ENCODE measurements at places on chromosomes 7 and 10.
A peak's percentile ranks its signal among the peaks of the same experiment; 100 is the strongest.

- DNase-seq, result no peak
Measured at GRCh38 chr10:68046642-68047041, 28.4 kb downstream of the HERC4 start.

GRCh38 chr10:33256458-33256857 is 78.0 kb downstream of the NRP1 start:
- no peak for DNase-seq

GRCh38 chr7:21338728-21339164 is 89.1 kb upstream of the SP4 start:
- DNase-seq, result no peak

DNA sequence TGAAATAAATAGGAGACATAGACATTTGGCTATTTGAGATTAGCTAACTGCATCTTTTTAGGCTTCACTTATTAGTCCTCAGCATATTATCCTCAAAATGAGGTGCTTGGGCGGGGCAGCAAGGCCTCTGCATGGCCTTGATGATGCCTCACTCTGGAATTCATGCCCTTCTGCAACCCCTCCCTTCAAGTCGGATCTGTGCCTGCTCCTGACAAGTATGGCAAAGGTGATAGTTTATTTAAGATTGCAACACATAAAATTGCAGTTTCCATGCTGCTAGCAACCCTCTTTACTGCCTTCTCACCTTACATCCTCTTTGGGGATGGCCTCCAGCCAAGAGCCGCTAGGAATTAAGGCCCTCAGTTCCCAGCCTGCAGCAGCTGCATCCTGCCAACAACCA is 241.3 kb upstream of the ADARB2 start:
- DNase-seq, result no peak

GRCh38 chr10:113386005-113386404 is 166.8 kb upstream of the HABP2 start:
- no peak for DNase-seq

GRCh38 chr10:130230611-130231010 is 94.4 kb downstream of the GLRX3 start:
- DNase-seq, result no peak

DNA sequence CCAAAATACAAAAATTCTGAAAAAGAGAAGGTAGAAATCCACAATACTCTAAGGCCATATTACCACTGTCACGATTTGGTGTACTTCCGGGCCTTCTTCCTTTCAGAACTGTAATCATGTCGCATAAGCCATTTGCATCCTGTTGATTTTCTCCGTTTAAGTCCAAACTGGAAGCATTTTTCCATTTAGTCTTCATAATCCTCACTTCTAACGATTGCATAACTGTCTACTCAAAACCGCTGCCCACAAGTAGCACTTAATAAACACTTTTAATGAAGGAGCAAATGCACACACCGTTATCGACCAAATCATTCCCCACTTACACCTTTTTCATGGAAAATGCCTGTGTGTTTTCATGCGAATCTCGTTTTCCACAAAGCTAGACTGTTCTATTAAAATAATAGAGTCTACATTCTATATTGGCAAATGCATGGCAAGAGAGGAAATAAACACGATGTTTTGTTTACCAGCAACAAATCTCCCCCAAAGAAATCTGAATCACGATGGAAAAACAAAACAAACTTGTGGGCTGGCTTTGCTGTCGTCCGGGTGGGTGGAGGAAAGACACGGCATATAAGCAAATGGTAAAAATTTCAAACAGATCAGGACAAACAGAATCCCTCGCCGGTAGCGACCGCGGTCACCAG is 1.0 kb downstream of the ATE1 start:
- no peak for DNase-seq

GRCh38 chr7:101538596-101539459 is 90.3 kb downstream of the MYL10 start:
- peak; percentile 73 for DNase-seq

DNA sequence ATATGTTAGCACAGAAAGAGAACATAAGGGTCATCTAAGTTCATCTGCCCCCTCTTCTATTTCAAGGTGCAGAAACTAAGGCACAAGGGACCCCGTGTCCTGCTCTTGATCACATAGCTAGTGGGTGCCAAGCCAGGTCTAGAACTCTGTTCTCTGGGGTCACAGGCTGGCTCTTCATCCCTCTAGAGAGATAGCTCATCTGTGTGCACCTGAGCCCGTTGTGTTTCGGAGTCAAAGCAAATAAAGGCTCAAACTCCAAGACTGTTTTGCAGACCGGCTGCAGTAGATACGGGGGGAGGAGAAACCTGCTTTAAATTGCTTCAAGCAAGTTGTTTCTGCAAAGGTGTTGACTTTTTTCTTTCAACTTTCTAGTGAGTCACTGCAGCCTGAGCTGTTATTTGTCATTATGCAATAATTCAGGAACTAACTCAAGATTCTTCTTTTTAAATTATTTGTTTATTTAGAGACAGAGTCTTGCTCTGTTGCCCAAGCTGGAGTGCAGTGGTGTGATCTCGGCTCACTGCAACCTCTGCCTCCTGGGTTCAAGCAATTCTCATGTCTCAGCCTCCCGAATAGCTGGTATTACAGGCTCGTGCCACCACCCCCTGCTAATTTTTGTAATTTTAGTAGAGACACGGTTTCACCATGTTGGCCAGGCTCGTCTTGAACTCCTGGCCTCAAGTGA is 6.5 kb downstream of the BLVRA start:
- DNase-seq, result no peak

GRCh38 chr7:5489991-5490536 is 66.4 kb upstream of the TNRC18 start:
- DNase-seq, result no peak

- no peak for DNase-seq
Measured at GRCh38 chr7:101177644-101178043, 2.4 kb downstream of the NAT16 start.

GRCh38 chr7:93973134-93973533 is 31.0 kb downstream of the BET1 start:
- no peak for DNase-seq

DNA sequence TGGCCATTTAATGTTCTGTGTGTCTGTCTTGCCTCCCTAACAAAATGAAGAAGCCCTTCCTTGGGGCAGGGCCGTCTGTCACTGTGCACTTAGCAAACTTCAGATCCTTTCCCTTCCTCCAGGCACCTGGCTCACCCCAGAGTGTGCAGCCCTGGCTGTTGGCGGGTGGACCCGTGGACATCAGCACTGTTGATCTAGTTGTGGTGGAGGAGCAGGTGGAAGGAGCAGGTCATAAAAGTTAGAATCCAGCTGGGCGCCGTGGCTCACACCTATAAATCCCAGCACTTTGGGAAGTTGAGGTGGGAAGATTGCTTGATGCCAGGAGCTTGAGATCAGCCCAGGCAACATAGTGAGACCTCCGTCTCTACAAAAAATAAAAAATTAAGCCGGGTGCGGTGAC is 12.7 kb downstream of the RAB19 start:
- DNase-seq, result no peak

DNA sequence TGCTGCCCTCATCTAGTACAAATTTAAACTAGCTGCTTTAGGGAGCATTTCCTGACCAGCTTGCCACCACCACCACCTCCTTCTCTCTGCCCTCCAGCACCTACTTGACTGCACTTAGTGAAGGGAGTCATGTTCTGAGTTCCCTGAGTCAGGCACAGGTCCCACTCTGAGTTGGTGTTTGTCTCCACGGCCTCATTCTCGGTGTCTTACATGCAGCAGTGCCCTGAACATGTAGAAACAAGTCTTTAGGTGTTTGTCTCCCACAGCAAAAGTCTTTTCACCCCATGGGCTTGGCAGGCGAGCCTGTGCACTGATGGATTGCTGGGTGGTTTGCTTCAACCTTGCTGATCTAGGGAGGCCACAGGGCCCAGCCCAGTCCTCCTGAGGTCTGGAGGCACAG is 16.9 kb downstream of the TSPAN14 start:
- DNase-seq, result no peak

- no peak for DNase-seq
Measured at GRCh38 chr7:156000601-156001396, 188.5 kb upstream of the SHH start.

- no peak for DNase-seq
Measured at GRCh38 chr10:80917636-80918035, 379.9 kb downstream of the SH2D4B start.

DNA sequence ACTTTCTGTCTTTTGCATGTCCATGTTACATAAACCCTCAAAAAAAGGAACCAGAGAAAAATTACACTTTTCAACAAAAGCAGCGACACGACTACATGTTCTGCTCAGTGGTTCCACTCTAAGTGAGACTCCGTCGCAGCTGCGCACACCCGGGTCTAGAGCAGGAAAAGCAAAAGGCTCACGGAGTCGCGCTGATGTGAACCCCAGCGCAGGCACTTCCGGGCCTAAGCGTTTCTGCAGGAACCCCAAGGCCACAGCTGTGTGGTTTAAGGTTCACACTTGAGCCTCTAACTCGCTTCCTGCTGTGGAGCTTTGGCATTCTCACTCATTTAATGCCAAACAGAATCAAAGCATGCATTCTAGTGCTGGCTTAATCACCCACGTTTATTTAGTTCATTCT is 240.3 kb downstream of the DNAJB6 start:
- DNase-seq, result no peak

DNA sequence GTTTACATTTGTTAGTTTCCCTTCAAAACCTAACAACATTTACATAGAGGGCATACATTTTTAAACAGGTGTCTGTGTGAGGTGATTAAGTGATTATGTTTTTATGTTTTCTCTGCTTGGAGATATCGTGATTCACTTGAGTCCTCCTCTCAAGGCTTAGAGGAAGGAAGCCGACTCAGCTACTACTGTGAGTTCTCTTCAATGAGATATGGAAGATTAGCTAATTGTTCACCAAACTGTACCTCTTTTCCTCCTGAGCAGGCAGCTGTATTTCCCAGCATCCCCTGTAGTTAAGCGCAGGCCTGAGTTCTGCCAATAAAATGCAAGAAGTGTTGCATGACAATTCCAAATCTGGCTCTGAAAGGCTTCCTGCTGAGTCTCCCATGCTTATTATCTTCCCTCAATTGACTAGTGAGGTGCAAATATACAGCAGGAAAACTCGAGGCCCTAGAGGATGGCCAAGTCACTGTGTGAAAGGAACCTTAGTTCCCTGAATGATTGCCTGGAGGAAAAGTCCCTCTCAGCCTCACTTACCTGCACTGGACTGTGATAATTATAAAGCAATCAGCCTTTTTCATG is 528.7 kb downstream of the GRM8 start:
- no peak for DNase-seq

GRCh38 chr7:128200376-128200775 is 40.7 kb upstream of the LEP start:
- no peak for DNase-seq

GRCh38 chr10:75599875-75600648 is 168.6 kb downstream of the LRMDA start:
- no peak for DNase-seq

- DNase-seq, result no peak
Measured at GRCh38 chr7:93212881-93213280, 13.4 kb downstream of the HEPACAM2 start.

- DNase-seq, result no peak
Measured at GRCh38 chr7:157861031-157861491, 524.3 kb downstream of the DNAJB6 start.

- no peak for DNase-seq
Measured at GRCh38 chr7:47474937-47475879, 106.7 kb downstream of the TNS3 start.

DNA sequence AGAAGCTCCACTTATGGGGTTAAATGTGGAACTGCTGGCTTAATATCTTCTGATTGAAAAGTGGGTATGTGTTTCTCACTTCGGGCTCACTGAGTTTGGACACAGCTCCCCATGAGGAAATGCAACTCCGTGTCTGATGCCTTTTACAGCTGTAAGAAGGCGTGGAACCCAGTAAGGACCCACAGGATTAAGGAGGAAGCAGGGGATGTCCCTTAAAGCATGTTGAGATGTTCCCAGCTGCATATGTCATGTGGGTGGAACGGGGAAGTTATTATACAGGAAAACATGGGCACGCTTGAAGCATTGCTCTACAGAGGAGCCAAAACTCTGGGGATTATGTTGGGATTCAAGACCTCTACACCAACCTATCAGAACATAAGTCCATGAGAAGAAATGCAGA is 224.4 kb downstream of the NEBL start:
- DNase-seq, result no peak

- DNase-seq, result no peak
Measured at GRCh38 chr10:25297466-25297865, 122.7 kb downstream of the GPR158 start.

DNA sequence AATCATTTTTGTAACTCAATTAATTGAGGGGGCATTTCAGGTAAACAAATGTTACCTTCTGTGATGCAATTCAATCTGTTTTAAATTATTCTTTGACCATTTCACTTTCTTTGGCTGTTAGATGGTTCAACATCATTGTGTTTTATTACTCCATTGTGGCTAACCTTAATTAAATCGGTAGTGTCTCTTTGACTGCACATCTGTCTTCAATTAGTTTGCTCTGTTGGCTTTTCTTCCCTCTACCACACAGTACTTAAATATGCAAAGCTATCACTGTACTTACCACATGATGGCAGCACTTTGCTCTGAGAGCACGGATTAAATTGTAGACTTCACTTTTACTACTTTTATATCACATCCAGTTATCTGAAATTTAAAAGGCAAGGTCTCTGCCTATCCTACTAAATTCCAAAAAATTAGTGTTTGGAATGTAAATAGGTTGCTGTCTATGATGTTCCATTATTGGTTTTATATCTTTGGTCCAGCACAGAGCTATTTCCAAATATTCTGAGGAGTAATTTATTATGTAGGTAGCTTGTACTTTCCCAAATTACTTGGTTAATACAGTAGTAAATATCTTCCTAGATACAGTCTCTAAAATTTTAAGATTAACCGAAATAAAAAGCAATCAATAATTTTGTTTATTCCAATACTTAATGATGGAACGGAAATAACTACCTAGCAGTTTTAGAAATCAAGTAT is 352.0 kb downstream of the PCLO start:
- DNase-seq, result peak; percentile 46

DNA sequence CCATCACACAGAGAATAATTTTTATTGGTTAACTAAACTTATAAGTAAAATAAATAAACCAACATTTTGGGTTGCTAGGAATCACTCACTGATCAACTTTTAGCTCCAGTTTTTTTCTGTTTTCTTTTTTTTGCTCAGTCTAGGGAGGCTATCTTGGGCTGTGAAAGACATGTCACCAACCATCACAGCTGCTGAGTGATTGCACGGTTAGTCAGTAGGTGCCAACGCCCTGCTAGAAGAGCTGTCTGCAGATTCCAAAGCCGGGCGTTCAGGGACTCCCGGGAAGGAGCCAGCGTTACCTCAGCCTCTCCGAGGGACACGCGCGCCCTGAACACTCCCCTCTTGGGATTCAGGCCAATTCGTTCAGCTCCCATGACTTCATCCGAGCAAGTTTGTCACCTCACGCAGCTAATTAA is 604 bp upstream of the STAM start:
- DNase-seq, result no peak

DNA sequence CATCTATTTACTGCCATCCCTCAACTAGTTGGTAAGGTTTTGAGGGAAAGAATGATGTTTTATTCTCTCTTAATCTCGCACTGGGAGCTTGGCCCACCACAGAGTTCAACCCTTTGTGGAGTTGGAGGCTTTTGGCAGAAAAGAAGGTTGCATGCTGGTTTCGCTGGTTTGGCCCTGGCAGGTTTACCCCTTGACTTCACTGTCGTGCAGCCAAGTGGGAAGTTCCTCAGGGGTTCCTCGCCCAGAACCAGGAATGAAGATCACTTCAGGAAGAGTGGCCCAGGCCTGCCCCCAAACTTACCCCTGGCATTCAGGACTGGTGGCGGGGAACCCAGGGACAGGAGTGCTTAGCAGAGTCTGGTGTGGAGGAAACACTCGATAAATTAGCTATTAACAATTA is 103.1 kb upstream of the LYZL2 start:
- DNase-seq, result no peak
